Cortex of kidney (tissue), 1 donor: ENCODE measurements at places on chromosomes 2 and 18.

DNA sequence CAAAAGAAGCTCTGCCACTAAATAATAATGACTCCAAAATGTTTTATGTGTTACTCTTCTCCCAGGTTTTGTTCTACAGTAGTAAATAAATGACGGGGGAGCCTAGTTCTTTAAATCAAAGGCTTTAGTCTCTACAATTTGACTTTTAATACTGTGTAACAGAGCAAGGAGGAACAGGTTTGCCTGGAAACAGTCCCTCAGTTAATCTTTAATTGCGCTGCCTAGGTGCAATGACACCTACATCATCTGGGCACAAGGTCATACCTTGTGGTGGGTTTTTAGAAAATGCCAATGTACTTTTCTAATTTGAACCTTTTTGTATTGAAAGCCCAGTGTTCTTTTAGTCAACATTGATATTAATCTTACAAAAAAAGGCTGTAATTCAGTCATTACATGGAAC, 287.3 kb upstream of the SETBP1 start:
- no peak for DNase-seq

DNA sequence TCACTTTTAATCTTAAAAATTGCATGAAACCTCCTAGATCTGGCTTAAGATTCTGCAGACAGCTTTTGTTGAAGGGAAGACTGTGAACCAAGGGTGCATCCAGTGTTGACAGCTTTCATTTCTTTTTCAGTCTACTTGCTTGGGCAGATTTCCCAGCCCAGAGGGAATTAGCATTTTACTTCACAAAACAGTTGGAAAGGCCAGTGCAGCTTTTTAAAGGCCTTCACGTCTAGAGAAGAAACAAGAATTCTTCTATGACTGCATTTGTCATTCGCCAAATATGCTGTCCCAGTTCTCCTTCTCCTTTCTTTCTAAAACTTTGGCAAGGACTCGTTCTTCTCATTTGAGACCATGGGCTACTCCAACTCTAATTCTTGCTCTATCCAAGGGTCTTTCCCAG, 17.4 kb downstream of the NTSR2 start:
- no peak for DNase-seq

- no peak for DNase-seq
Observed at GRCh38 chr2:189570570-189571031, 10.0 kb downstream of the SLC40A1 start.

DNA sequence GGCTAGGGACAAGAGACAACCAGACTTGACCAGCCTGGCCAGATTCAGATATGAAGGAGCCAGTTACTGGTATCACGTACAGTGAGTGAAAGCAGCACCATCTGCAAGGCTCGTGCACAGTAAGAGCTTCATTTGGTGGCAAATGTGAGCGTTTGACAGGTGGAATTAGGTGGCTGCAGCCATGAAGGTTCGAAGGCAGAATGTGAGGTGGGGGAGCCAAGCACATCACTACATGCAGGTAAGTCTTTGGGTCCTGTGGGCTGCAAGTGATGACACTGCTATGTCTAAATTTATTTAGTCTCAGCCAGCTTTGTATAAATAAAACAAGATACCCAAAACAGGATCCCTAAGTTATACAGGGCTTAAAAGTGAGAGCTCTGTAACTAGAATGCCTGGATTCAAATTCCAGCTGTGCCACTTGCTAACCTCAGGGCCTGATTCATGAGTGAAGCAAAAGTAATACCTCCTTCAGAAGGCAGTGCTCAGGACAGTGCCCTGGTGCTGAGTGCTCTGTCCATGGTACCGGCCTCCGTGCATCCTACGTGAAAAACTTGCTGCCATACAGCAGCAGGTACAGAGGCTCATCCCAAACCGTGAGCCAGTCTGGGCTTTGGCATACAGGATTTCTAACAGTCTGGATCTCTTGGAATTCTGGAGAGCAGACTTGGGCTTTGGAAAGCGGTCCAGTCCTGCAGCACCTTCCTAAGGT, 18.6 kb downstream of the DDX18 start:
- no peak for DNase-seq

DNA sequence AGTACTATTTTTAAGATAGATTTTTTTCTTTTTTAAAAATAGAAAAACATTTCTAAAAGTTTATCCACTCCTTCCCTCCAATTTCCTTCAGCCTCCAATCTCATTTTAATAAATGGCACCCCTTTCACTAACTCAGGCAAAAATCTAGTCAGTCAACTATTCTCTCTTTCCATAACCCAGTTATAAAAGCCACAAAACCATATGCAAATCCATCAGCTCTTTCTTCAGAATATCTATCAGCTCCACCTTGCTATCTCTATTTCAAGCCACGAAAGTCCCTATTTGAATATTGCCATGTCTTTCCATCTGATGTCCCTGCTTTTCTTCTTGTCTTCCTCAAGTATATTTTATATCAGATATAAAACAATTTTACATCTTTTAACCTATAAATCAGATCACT, 397.1 kb downstream of the ERBB4 start:
- DNase-seq = no peak

GRCh38 chr2:195600778-195601177, 56.2 kb upstream of the SLC39A10 start:
- DNase-seq = no peak

DNA sequence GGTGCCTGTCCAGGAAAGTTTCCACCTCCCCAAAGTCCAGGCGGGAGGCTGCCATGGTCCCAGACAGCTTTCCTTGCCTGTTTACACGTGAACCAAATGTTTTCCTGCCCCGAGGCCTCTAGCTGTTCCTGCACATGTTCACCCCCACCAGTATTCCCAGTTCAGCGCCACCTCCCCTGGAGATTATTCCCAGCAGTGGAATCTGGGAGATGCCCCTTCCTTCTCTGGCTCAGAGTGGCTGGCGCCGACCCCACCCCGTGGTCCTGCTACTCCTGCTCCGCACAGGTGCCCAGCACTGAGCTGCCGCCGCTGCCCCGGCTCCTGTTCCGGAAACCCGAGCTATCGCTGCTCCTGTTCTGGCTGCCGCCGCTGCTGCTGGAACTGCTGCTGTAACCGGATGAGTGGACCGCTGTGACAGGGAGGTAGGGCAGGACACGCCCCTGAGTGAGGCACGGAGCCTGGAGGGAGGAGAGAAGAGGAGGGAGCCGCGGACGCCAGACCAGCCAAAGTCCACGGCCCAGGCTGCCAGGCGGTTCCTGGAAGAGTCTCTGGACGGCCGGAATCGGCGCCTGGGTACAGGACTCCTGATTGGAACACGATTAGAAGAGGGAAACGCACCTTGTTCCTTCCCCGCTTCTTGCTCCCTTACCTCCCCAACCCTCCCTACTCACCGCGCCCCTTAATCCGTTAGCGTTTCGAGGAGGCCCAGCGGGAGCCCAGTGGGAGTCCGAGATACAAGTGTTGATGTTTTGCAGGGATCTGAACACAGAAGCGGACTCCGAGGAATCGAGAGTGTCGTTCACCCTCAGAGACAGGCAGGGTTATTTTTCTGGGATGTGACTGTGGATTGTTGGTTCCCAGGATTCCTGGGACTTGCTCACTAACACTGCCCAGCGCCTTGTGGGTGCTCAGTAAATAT, at the start of gene PDE11A:
TSS of gene PDE11A (minus strand) at position 395 of the 919 bp plus-strand sequence. CDS start at position 55, 340 bp downstream.
- peak; percentile 17 for DNase-seq

- DNase-seq = no peak
Observed at GRCh38 chr2:207823865-207824264, 54.2 kb upstream of the FZD5 start.

- DNase-seq = peak; percentile 30
Observed at GRCh38 chr18:6414118-6414722, 491 bp downstream of the L3MBTL4 start.

GRCh38 chr2:110993557-110994231, 127.0 kb upstream of the BCL2L11 start:
- no peak for DNase-seq

DNA sequence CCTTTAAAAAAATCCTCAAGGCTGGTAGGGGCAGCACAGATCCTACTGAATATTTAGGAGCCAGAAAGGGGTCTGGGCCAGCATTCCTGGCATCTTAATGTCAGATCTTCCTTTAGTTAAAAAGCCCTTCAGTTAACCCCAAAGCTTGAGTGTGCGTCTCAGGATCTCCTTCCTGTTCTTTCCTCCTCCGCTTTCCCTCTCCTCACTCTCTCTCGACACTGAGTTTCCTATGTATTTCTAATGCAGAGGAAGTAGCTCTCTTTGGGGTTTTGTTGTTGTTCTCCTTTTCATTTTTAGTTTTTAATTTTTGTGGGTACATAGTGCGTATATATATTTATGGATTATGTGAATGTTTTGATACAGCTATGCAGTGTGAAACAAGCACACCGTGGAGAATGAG, 109.9 kb upstream of the COPS8 start:
- DNase-seq = no peak

- DNase-seq = no peak
Observed at GRCh38 chr2:127573298-127573697, 37.8 kb downstream of the MYO7B start.

- DNase-seq = no peak
Observed at GRCh38 chr2:190379249-190379964, 28.7 kb upstream of the MFSD6 start.

GRCh38 chr2:108813732-108814131, 27.2 kb downstream of the CCDC138 start:
- DNase-seq = no peak

- no peak for DNase-seq
Observed at GRCh38 chr18:37516361-37516853, 49.2 kb downstream of the CELF4 start.

GRCh38 chr2:18651842-18652774, 62.7 kb upstream of the NT5C1B start:
- DNase-seq = no peak

DNA sequence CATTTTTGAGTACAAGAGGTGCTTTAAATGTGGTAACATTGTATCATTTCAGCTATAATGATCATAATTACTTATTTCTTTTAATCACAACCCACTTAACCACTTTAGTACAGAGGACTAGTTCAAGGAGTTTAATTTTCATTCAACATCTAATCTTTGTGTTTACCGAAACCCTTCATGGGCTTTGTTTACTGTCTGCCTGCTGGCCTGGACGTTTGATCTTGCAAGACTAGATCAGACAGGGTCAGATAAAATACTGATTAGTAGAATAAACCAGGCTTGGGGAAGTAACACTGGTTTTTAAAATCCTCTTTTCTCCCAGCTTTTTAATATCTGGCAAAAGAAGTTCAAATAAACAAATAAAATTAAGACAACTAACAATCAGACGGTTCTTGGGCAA, 93.6 kb downstream of the SATB2 start:
- DNase-seq = no peak

DNA sequence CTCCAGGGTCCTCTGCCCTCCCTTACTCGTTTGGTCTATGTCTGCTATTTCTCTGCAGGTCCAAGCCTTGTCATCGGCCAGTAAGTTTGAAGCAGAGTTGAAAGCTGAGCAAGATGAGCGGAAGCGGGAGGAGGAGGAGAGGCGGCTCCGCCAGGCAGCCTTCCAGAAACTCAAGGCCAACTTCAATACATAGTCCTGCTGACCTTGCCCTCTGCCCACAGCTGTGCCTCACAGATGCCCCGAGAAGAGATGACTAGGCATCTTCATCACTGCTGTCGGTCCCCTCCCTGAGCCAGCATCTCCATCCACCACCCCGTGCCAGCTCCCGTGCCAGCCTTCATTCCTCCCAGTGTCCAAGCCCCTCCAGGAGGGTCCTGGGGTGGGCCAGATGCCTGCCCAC, 15.6 kb upstream of the GIGYF2 start:
- no peak for DNase-seq

DNA sequence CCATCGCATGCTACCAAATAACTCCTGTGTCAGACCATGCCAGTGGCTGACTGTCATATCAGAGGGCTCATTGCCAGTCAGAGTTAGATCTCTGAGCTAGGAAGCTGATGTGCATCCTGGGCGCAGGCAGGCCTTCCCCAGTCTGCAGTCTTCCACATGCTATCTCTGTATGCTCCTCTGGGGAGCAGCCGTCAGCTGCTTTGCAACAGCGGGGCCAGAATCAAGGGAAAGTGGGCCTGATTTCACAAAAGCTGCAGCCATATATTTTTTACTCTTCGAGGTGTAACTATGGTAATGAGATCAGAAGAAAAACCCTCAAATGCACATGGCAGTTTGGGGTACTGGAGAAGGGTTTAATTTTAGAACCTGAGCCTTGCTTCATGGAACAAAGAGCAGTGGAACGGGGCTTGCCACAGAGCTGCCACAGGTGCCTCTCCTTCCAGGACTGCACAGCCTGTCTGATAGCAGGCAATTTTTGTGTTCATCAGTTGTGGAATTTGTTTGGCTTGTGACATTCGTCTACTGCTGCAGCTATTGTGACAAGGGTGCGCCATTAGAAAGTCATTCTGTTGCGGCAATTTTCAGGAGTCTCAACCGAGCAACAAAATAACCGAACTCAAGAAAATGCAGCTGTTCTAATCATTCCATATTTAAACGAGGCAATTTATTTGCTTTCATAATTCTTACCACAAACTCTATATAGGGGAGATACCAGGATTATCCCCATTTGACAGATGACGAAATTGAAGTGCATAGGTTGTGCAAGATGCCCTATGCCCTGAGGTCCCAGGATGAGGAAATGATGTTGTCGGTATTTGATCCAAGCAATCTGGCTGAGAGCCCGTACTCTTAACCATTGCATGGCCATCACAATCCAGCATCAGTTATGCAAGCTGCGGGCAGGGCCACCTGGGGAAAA, 109.6 kb upstream of the CYRIA start:
- no peak for DNase-seq

DNA sequence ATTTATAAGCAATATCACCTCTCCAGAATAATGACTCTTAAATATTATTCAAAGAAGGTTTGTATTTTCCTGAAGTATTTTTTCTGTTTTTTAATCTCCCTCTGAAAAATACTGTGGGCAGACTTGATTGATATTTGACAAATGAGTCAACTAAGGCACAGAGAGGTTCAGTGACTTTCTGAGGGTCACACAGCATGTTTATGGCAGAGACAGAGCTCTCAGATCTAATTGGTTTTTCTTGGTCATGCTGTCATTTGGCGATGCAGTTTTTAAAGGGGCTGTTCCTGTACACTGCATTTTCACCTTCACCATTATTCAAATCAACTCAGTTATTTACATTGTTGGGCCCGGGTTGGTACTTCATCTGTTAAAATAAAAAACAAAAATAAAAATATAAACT, 264.3 kb downstream of the LRRTM1 start:
- DNase-seq = no peak

DNA sequence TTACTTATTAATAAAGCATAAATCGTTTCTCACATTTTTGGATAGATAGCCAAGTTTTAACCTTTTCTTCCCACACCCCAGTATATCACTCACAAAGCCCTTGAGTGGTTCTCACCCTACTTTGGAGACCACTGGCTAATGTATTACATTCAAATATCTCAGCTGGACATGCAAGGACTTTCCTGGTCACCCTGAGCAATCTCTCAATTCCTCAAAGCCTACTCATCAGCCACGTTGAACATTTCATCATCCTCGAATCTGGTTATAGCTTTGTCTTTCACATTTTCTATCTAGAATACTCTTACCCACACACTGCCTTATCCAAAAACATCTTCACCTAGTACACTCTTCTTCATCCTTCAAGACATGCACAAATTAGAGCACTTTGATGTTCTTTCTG, 71.1 kb upstream of the MAPRE2 start:
- no peak for DNase-seq

GRCh38 chr2:16101196-16101595, 160.8 kb downstream of the MYCN start:
- no peak for DNase-seq

- DNase-seq = no peak
Observed at GRCh38 chr18:13363359-13363758, 144.8 kb downstream of the LDLRAD4 start.
